ENCODE measurements at places on chromosomes 5 and 9. TPM values are rescaled to one million over a fixed set of nuclear protein-coding genes. Genes with fewer than 3 reads are reported as not detected.

Gene P4HA2
- total RNA-seq: 99.6 TPM

Gene CDC20B
- not detected for total RNA-seq

Gene SLC4A9
- not detected for total RNA-seq

Gene PLGRKT
- 43.5 TPM for total RNA-seq

Gene LRRTM2
- not detected for total RNA-seq

Gene PCDHB5
- total RNA-seq: not detected

Gene BTNL8
- not detected for total RNA-seq

Gene ZNF367
- 18.5 TPM for total RNA-seq

Gene DDX4
- not detected for total RNA-seq

Gene HTR4
- total RNA-seq: not detected

Gene CENPK
- 18.5 TPM for total RNA-seq

Gene NMUR2
- total RNA-seq: not detected

Gene FOXD4L5
- 0.07 TPM for total RNA-seq

Gene ST8SIA4
- 0.10 TPM for total RNA-seq

All from M059J (cell line).